ENCODE measurements at places on chromosomes 4 and X.

GRCh38 chr4:99755223-99755944 is 61.2 kb upstream of the DAPP1 start:
- no peak for DNase-seq

DNA sequence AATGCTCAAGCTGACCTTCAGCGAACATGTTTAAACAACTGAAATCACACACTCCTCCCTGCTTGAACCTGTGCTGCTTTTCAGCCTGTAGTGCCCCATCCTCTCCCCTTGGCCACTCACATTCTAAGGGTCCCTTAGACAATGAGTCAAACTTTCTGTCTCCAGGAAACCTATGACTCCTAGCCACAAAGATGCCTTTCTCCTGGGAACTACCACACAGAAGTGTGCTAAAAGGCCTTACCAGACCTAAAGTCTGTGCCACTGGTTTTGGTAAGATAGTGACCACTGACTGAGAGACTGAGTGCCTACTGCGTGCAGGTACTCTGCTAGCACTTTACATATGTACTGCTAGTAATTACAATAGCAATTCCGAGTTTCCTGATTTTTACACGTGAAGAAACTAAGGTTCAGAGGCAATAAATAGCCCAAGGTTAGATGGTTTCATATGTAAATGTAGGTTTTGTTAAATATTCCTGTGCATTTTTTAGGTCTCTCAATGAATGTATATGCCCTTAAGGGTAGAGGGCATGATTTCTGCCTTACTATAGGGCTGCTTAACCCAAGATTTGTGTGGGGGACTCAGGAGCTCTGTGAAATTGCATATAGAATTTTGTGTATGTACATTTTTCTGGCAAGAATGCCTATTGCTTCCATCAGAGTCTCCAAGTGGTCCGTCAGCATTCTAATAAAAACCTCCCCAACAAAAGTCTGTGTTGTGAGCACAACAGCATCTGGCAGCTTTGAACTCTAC is 71.1 kb downstream of the NSG1 start:
- no peak for DNase-seq

DNA sequence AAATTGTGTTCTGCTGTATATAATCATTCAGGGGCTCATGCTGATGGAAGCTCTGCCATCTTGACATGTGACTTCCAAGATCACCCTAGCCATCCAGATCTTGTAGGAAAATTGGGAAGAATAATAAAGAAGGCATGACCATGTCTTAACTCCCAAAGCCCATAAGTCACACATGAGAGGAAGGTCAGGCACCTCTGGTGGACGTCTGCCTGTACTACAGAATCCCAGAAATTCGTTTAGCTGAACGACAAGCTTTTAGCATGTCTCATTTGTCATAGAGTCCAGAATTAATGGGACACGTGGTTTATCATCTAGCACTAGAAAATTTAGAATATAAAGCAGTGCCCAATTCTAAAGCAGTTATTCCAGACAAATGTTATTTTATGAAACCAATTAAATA is 212.7 kb downstream of the CENPC start:
- no peak for DNase-seq

- no peak for DNase-seq
These were observed 406.5 kb downstream of the RPA4 start for GRCh38 chrX:97290199-97290598.

DNA sequence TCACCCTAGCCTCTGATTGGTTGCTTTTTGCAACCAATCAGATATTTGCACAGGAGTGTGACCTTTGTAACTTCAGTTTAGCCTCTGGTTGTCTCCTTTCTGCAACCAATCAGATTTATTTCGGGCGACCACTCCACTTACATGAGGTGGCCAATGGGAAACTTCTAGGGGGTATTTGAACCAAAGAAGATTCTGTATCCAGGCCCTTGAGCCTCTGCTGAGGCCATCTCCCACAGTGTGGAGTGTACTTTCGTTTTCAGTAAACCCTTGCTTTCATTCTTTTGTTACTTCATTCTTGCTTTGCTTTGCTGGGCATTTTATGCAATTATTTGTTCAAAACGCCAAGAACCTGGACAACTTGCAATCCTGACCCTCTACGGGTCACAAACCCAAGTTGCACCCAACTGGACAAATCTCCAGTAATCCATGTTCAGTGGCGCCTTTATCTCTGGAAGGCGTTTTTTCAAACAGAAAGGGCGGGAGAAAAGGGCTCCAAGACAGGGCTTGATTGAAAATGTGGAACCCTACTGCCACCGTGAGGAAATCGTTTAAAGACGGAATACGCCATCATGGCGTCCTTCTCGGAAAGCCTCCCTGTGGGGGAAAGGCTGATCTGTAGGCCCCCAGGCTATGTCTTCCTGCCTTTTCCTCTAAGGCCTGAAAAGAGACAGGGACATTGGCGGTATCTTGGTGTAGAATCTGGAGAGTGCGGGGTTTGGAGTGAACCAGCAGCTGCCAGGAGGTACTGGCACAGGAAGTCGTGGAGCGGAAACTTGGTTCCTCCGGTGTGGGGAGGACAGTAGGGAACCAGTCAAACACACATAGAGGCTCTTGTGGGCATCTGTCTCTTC is 184.6 kb downstream of the OR13H1 start:
- no peak for DNase-seq

- DNase-seq: no peak
These were observed 184.9 kb downstream of the COMMD8 start for GRCh38 chr4:47278631-47279030.

GRCh38 chr4:24547979-24548378 is 36.4 kb downstream of the DHX15 start:
- DNase-seq: no peak

All from activated effector memory CD4-positive, alpha-beta T cell treated with anti-CD3 and anti-CD28 coated beads, Interleukin-2, amount 50 U/mL, for 16 hours (primary cell).